ENCODE measurements at places on chromosomes 13 and 19. TPM values are rescaled to one million over a fixed set of nuclear protein-coding genes. Genes with fewer than 3 reads are reported as not detected.

- DNase-seq: no peak
These were observed 53.2 kb downstream of the CRTC1 start for GRCh38 chr19:18736415-18737336.

DNA sequence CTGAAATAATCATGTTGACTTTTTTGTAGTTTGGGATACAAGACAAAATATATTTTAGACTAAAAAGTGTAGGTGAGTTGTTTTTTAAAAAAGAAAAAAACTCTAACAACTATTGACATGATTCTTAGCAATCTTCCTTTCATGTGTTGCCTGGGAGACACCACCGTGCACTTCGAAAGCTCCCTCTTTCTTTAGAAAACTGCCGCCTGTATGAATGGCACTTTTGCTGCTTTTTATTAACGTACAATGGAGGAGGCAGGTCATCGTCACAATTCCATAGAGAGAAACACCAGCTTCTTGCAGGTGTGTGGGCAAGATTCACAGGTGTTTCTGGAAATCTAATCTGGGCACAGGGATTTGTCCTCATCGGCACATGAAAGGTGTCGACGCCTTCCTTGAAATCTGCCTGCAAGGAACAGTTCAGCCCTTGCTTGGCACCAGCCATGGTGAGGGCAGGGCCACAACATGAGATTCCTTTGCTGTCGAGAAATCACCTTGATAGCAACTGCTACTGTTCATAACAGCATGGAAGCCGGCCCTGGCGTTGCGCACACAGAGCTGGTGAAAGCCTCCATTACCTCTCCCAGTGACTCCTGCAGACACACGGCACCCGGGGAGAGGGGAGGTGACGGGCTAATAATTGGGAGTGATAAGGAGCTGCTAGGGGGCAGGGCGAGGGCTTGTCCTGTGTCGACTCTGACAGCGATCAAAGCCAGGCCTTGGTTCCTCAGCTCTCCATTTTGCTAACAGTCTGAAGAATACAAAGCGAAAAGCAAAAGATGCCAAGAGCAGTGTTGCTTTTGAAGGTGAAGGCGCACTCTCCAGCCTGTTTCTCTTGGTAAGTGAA, 66.5 kb downstream of the EFNB2 start:
- no peak for DNase-seq

GRCh38 chr19:51242881-51243630, 7.8 kb upstream of the SIGLECL1 start:
- no peak for DNase-seq

DNA sequence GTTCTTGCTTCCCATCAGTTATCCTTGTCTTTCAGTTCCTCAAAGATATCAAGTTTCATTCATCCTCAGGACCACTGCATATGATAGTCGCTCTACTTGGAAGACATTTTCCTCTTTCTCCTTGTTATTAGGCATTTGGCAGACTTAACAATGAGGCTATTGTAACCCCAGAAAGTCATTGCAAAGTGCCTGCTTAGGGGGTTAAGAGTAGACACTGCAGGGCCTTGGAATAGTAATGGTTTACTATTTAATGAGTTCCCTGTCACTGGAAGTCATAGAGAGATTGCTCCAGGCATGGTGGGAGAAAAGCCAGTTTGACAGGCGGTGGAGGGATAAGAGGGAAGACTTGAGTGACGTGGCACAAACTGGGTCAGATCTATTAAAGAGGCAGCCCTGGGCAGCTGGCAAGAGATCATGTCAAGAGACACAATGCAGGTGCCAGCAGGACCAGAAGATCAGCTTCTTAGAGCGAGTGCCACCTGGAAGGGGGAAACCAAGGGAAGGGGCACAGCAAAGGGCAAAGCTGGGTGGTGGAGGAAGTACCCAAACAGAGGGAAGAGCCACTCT, 16.8 kb upstream of the CPB2 start:
- no peak for DNase-seq

- no peak for DNase-seq
These were observed 44.3 kb upstream of the ADGRE1 start for GRCh38 chr19:6842871-6843607.

- no peak for DNase-seq
These were observed 746 bp downstream of the RAB3D start for GRCh38 chr19:11338569-11339253.

GRCh38 chr19:18833849-18834643, 2.3 kb downstream of the UPF1 start:
- no peak for DNase-seq

DNA sequence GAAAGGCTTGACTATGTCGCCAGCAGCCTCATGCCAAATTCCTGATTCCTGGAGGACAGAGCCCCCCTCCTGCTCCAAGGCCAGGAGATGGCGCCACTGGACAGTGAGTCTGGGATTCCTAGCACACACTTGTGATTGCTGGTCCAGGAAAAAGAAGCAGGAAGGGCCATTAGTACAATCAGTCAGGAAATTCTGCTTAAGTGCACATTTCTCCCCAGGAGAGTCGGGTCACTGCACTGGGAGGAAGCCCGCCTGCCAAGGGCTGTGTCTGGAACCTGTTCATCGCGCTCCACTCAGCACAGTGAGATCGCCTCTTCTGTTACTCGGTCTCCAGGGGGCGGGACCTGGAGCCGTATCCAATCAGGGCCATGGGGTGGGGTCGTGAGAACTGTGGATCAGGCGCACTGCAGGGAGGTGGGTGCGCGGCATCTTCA, 65.1 kb downstream of the ZNF823 start:
- peak; percentile 76 for DNase-seq

The DAND5 gene
- total RNA-seq: 9.0 TPM

Measured in heart left ventricle (tissue), 16 donors.